Stimulated activated CD4-positive, alpha-beta T cell treated with anti-CD3 and anti-CD28 coated beads, Interleukin-1b, Interleukin-23, amount 100 ng/mL, for 1 hour (primary cell): ENCODE measurements at places on chromosomes 5 and 9.

DNA sequence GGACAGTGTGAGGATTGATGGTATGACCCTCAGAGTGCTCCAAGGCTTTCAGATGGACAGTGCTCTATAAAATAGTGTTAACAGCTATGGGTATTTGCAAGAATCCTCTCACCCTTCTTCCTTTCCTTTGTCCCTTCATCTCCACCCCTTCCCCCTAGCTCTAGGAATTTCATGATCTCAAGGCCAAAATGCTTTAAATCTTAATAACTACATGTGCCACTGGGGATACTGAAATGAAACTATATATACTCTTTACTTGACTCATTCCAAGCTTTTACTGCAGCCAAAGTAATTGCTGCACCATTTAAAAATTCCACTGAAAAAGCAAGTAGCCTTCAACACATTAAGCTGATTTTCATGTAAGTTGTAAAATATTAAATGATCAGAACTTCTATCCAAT, 361.6 kb upstream of the SLC30A5 start:
- DNase-seq = no peak

DNA sequence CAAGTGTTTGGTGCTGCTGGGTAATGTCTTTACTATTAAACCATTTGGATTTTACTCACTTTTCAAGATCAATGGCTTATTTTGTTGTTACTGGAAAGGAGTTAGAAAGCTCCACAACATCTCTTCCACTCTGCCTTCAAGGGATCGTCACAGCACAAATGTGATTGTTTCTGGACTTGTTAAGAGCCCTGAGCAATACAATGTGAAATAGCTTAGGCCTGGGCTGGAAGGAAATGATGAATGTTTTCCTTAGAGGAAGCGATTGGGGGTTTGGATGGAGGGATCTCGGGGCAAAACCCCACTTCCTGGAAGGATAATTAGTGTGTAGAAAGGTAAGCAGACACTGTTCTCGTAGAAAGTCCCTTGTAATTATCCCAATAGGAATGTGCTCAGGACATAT, 59.3 kb upstream of the MYO10 start:
- DNase-seq = no peak

DNA sequence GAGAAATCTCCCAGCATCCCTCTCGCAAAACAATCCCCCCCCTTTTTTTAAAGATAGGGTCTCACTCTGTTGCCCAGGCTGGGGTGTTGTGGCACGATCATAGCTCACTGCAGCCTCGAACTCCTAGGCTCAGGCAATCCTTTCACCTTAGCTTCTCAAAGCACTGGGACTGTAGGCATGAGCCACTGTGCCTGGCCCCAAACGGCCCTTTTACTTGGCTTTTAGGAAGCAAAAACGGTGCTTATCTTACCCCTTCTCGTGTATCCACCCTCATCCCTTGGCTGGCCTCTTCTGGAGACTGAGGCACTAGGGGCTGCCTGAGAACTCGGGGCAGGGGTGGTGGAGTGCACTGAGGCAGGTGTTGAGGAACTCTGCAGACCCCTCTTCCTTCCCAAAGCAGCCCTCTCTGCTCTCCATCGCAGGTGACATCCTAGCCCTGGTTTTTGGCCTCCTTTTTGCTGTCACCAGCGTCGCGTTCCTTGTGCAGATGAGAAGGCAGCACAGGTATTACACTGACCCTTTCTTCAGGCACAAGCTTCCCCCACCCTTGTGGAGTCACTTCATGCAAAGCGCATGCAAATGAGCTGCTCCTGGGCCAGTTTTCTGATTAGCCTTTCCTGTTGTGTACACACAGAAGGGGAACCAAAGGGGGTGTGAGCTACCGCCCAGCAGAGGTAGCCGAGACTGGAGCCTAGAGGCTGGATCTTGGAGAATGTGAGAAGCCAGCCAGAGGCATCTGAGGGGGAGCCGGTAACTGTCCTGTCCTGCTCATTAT, 6.8 kb downstream of the CA9 start:
- no peak for DNase-seq

- DNase-seq = no peak
These were observed 612 bp downstream of the UGT3A2 start for GRCh38 chr5:36066001-36066539.
